H54 (cell line): ENCODE measurements at places on chromosomes 5 and 9.

DNA sequence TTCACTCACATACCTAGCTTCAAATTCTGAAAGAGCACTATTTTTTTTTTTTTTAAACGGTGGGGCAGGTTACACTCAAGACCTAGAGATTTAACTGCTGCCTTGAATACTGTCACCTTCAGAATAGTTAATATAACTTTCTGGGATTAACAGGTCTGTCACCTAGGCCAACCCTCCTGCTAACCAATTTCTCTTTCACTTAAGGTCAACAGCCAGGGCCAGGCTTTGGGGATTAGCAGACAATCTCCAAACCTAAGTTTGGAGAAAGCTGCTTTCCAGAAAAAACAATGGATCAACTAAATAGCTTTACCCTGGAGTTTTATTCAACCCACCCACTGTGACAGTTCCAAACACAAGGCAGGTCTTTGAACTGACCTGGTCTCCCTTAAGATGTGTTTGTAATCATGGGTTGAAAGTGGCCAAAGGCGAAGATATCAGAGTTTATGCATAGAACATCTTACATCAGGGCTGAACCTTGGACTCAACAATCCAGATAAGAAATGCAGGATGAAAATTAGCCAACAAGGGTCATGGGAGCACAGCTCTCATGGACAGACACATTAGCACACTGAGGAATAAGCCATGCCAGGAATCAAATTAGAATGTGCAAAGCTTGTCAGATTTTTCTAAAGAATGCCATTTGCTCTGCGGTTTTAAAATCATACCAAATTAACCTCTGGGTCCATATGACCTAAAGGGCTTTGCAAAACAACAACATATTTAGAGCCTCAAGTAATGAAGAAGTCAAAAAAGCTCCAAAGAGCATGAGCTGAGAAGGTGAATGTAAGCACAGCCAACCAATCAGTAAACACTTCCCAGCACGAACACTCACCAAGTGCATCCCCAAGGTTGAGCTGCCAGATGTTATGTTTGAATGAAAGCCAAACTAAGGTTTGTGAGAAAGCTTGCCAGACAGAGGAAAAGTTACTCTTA is 538.5 kb upstream of the DMAC1 start:
- no peak for DNase-seq

DNA sequence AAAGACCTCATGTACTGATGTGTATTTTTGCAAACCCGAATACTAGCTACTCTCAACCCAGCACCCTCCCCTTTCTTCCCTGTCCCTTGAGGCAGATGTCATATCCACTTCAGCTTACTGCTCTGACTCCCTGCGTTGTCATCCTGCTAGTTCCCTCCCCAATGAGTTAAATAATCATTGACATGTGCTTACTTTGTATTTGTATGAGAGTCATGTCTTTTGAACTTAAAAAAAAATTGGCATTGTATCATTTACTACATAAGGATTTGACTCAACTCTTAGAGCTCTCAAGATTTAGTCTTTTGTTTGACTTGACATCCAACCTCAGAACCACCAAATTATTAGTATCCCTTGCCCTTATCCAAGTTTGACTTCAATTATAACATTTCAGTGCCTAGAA is 219.7 kb upstream of the TUT7 start:
- no peak for DNase-seq

DNA sequence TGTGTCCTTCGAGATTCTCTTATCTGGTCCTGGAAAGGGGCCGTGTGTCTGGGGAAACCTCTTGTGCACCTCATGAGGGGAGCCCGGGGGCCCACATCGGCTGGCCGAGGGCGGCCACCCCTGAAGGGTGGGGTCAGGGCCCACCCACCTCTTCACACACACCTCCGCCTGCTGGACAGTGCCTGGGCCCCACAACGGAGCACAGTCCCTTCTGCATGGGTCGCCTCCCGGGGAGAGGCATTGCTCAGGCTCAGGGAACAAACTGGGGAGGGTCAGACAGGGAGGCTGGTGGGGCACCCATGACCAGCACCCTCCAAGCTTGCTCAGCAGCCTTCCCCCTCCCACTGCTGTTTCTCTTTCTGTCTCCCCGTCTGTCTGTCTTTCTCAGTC is 1.3 kb upstream of the LRRC14B start:
- no peak for DNase-seq

- DNase-seq = no peak
Measured at GRCh38 chr9:120915854-120916470, 10.6 kb downstream of the TRAF1 start.
